ENCODE measurements at places on chromosomes 7 and 10. TPM values are rescaled to one million over a fixed set of nuclear protein-coding genes. Genes with fewer than 3 reads are reported as not detected.

DNA sequence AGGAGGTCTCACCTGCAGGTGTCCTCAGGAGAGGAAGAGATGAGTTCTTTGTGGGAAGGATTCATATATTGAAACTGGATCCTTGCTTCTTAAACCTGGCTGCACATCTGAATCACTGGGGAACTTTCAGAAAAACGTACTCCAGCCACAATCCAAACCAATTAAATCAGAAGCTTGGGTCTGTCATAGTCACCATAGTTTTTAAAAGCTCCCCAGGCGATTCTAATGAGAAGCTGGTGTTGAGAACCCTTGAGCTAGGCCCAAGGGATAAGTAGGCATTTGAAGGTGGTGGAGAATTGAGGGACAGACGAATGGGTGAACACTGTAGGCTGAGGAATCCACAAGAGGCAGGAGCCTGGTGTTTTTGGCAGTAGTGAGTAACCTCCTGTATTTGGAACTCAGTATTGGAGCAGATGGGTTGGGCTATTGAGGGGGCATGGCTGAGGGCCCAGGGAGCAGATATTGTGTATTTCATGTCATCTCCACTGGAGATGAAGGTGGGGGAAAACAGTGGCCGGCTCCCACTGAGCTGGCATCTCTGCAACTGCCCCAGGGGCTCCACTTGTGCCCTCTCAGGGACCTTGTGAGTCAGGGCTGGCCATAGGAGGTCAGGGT, 14.5 kb downstream of the ADCYAP1R1 start:
- DNase-seq = no peak

GRCh38 chr10:114881417-114881816, 56.6 kb upstream of the TRUB1 start:
- no peak for DNase-seq

DNA sequence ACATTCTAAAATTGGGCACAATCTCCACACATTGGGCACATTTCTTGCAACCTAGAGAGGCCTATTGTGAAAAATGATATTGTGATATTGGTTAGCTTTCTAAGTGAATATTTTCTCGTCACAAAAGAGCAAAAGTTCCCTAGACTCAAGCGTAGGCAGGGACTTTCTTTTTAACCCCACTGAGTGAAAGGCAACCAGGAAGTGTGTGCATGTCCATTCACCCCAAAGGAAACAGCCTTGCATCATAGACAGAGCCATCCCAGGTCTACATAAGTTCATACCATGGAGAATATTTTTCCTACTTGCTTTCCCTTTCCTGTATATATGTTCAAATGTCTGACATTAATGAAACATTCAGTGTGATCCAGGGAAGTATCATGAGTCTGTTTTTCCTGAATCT, 84.2 kb upstream of the AGBL3 start:
- no peak for DNase-seq

Gene HTR5A
- total RNA-seq = not detected
